ENCODE measurements at places on chromosomes 1 and 21.

- DNase-seq, result peak; percentile 74
Measured at GRCh38 chr1:222928212-222928611, 113.4 kb downstream of the DISP1 start.

DNA sequence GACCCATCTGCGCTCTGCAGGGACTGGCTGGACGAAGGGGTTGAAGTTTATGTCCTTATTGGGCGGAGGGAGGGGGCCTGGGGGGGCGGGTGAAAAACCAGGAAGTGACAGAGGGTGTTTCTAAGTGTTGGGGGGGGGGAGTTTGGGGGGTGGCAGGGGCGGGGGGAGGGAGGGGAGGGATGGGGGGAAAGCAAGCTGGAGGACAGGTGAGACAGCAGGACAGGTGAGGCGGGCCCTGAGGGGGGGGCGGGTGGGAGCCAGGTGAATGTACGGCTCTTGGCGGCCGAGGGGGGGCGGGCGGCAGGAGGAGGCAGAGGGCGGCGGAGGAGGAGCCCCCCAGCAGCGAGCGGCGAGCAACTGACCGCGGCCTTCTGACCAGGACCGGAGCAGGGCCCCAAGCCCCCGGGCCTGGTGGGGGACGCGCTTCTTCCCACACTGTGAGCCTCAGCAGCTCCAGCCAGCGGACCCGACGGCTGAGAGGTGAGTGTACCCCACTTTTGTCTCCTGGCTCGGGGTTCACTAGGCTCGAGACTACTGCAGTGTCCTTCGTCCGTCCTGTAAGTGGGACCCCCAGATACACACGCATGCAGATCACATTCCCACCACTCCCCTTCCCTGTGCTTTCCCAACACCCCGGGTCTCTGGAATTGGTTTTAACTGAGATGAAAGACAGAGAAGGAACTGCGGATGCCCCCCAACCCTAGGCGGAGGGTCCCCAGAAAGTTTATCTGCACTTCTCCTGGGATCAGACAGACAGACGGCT lies at the start of gene ZBTB7B:
Gene ZBTB7B (plus strand): TSS at position 339 of the 763 bp plus-strand sequence. CDS start 11,859 bp downstream, outside the sequence.
- DNase-seq, result peak; percentile 77

DNA sequence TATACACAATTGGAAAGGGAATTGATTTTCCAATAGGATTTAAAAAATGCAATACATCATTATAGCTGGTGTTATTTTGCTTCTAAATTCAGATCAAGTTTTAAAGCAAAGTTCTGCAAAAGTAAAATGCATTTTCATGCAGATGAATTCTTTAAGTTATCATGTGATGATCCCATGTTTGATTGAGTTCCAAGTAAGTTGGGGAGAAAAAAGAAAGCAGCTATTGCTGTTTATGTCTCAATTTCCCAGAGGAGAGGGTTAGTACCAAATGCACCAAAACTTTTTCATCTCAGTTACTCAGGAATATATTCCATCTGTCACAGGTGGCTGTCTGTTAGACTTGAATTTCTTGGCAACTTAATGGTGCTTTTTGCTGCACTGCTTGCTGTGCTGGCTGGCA lies 29.7 kb downstream of the HSPA13 start:
- no peak for DNase-seq

DNA sequence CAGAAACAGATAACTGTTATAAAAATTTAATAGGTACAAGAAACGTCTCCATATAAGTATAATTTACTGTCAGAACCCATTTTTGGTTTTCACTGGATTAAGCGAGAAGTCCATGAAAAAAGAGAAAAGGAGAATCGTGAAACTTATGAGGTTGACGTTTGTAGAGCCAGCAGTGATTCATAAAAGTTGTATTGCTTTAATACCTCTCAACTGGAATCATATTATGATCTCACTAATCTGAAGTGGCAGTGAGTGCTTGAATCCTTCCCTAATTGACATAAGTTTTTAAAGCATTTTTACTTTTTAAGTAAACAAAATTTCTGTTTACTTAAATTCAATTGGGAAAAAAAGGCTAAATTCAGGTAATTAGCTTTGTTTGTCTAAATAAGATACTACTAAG lies 315.3 kb downstream of the TPR start:
- DNase-seq, result no peak

All from left forelimb (tissue), 1 donor.